ENCODE measurements at places on chromosomes 6 and 20.

DNA sequence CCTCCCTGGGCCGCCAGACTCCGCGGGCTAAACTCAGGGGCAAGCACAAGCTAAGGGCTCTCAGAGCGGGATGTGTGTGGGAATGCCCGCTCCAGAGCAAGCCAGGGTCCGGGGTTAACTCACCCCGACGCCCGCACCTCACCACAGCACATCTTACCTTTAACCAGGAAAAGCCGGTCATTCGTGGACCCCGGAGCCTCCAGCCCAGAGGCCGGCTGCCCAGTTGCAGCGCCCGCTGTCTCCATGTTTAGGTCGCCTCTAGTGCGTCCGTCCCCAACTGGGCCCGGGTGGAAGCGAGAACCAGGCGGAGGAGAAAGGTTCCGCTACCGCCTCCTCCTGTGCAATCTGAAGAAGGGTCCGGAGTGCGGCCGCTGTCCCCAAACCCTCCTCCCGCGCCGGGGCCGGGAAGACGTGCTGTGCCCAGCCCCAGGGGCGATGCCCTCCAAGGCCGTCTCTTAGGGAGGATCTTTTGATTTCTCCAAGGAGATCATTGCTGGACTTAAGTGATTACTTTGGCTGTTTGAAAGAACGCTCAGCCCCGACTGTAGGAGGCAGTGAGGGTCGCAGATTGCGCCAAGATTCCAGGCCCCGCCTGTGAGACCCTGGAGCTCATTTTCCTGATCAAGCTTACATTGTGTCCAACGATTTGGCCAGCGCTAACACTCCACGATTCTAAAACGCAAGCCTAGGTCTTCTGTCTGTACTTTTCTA is at the start of gene TMEM242:
Gene TMEM242, minus strand, starts transcription at position 265 of the 711 bp plus-strand sequence. Its CDS starts 20 bp downstream, at position 245.
- DNase-seq: peak; percentile 97

GRCh38 chr6:82959385-82959941 is 106.2 kb downstream of the UBE3D start:
- peak; percentile 46 for DNase-seq

GRCh38 chr6:80548532-80548931 is 442.1 kb downstream of the BCKDHB start:
- no peak for DNase-seq

DNA sequence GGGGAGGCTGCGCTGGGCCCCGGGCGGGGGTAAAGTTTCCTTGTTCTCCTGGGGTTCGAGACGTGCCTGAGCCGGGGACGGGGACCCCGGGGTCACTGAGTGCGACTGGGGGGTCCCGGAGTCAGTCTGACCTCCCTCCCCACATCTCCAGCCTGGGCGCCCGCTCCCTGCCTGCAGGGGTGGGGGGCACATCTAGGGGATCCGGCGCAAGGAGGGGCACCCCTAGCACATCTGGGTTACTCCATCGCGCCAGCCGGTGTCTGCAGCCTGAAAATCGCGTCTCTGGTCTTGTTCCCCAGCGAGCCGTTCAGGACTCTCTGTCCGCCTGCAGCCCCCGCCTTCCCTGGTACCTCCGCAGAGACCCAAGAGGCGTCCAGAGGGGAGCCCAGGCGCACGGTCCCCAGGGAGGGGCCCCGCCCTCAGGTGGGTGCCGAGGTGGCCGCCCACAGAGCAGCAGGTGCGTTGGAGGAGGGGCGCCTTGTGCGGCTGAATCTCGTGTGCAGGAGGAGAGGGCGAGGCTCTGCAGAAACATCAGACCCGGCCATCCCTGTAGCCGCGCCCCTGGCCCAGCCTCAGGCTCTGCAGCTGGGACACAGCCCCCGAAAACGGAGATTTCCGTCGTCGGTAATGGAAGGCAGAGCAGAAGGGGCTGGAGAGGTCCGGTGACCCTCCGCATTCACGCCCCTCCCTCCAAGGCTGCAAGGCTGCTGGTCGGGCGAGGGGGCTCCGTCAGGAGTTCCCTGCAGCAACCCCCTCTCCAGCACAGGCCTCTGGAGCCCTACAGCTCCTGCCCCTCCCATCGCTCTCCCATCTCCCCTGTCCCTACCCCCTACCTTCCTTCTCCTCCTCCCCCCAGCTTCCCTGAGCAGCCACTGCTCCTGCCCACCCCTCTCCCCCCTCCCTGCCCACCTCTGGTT is 628 bp upstream of the CHRNA4 start:
- DNase-seq: no peak

GRCh38 chr6:10163203-10163962 is 251.5 kb downstream of the TFAP2A start:
- peak; percentile 51 for DNase-seq

- DNase-seq: peak; percentile 72
Measured at GRCh38 chr20:26209171-26209941, 512.7 kb upstream of the ZNF337 start.

DNA sequence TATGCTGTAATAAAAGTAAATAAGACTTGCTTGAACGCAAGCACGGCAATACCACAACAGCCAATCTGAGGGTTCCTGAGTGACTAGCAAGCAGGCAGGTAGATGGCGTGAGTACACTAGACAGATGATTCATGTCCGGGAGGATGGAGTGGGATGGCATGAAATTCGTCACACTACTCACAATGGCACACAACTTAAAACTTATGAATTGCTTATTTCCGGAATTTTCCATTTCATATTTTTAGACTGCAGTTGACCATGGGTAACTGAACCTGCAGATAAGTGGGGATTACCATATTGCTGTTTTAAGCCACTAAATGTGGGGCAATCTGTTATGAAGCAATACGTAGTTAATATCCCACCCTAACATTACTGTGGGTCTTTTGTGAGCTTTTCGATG is 93.6 kb upstream of the NFATC2 start:
- DNase-seq: no peak

- DNase-seq: no peak
Measured at GRCh38 chr6:137870308-137870644, 3.2 kb downstream of the TNFAIP3 start.

DNA sequence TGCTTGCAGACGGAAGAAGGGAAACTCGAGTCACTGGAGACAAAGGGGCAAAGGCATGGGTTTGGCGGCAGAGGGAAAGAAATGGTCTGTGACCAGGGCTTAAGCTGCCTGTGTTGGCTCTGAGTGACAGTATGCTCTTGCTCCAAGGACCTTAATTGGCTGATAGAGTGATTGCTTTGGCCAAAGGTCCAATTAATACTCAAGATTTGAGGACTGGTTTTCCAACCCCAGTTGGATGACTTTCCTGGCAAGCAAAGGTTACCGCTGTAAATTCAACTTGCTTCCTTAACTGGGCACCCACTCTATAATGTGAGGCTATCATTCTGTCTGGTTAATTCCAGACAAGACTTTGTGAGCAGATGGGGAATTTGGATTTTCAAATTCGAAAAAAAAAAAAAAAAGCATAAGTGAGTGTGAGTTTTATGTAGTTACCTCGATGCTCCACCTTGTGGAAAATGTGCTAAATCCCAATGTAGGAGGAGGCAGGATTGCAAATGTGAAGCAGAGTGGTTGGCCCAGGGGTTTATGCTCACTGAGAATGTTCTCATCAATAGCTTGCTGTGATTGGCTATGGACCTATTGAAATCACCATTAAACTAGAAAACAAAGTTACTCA is 150.7 kb upstream of the GMDS start:
- DNase-seq: no peak

GRCh38 chr20:63568170-63568981 is 5.7 kb downstream of the HELZ2 start:
- DNase-seq: no peak

Data from ecto neural progenitor cell (in vitro differentiated cells).